Stimulated activated CD8-positive, alpha-beta memory T cell treated with anti-CD3 and anti-CD28 coated beads, Interleukin-15, amount 100 ng/mL, for 1 hour (primary cell): ENCODE measurements at places on chromosomes 3 and 15.

DNA sequence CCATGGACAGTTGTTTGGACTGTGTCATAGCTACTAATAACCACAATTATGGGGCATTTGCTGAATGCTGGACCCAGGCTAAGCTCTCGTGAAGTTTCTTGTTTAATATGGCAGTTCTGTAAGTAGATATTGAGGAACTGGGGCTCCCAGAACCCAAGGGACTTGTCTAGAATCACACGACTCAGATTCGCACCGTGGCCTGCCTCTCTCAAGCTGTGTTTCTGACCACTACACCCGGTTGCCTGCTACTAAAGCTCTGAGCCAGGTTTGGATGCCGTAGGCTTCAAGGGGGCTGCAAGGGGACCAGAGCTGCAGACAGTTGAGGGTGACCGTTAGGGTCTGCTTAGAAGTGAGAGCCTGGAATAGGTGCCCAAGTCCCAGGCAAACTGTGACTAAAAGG is 11.5 kb downstream of the TEX264 start:
- DNase-seq: no peak

DNA sequence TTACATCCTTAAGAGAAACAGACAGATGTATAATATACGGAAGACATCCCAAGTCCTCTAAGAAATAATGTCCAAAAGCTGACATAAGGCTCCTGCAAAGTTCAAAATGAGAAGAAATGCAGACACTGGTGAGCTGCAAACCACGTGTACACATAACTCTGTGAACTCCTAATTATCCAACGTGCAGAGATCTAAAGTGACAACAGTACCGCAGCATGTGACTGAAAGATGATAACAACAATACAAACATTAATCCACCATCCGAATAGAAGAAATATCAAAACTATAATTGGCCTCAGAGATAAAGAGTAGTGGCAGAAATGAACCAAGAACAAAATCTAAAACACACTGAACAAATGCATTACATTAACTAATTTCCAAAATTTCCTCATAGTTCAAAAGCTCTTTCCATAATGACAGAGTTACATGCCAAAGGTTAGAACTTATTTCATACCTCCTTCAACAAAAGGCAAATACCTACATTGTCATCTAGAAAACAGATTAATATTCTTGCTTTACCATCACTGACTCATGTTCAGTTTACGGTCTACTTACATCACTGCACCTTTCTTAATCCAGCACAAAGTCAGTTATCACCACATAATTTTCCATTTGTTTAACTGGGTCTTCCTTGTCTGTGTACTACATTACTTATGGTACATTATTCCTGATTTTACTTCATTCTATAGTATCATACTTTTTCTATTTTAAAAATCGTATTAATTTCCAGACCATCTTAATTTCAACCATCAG is 2.2 kb downstream of the PDCD10 start:
- no peak for DNase-seq

- DNase-seq: no peak
These were observed 138.5 kb downstream of the ZNF621 start for GRCh38 chr3:40663280-40663679.

GRCh38 chr3:48431224-48432029 is 1.5 kb upstream of the PLXNB1 start:
- DNase-seq: no peak

DNA sequence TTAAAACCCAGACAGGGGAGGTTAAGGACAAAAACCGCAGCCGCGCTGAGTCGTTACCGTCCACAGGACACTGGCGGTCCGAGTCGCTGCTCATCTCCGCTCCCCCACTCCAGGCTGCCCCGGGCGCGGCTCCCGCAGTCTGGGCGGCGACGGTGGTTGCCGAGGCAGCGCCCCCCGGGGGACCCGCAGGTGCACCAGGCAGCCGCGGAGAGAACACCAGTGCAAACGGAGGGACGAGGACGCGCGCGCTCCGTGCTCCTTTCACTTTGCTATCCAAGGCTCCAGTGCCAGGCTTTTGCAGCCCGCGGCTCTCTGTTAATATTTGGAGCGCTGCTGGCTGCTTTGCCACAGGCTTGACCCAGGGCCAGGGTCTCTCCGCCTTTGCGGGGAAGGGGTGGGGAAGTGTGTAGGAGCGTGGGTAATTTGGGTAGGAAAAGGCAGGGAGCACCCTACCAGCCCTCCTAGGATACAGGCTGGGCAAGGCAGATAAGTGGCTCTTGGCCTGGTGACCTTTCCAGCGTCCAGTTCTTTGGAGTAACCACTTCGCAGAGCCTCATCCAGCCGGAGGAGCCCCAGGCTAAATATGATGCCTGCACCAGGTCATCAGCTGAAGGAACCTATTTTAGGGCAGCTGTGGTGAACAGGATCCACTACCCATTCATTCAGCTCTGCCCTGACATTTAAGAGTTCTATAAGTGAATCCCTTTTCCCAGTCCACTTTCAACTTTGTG is at the start of gene GADL1:
TSS of gene GADL1 (minus strand) at position 141 of the 731 bp plus-strand sequence. CDS start at position 94, 47 bp downstream.
- no peak for DNase-seq

GRCh38 chr15:57440167-57440566 is 63.9 kb downstream of the CGNL1 start:
- DNase-seq: no peak

- no peak for DNase-seq
These were observed 219.7 kb upstream of the LINGO1 start for GRCh38 chr15:77852241-77853007.

DNA sequence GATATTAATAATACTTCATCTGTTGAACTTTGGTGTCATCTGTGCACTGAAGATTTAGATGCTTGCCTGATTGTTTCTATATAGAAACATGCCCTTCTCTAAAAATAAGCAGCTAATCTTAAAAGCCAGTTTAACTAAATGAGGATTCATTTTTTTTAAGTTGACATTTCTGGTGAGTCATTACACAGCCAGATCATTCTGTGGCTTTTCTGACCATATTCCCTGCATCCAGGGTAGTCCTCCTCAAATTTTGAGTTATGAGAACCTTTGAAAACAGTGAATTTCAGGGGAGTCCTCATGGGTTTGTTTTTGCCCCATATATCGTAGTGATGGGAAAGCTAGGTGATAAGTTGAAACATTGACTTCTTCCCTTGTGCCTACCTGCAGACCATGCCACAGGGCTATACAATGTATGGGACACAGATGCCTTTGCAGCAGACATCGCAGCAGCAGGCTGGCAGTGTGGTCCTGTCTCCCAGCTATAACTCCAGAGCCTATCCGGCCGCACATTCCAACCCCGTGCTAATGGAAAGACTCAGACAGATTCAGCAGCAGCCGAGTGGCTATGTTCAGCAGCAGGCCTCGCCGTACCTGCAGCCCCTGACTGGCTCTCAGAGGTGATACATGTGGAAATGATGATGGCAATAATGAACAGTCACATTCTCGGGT is 26.5 kb upstream of the P2RY12 start:
- DNase-seq: no peak

GRCh38 chr15:38149315-38149714 is 103.3 kb upstream of the SPRED1 start:
- no peak for DNase-seq

GRCh38 chr3:151794080-151794479 is 19.8 kb upstream of the AADAC start:
- DNase-seq: no peak

GRCh38 chr3:20066850-20067617 is 26.8 kb downstream of the KAT2B start:
- no peak for DNase-seq

GRCh38 chr3:177196456-177197040 is 734 bp downstream of the TBL1XR1 start:
- DNase-seq: no peak

DNA sequence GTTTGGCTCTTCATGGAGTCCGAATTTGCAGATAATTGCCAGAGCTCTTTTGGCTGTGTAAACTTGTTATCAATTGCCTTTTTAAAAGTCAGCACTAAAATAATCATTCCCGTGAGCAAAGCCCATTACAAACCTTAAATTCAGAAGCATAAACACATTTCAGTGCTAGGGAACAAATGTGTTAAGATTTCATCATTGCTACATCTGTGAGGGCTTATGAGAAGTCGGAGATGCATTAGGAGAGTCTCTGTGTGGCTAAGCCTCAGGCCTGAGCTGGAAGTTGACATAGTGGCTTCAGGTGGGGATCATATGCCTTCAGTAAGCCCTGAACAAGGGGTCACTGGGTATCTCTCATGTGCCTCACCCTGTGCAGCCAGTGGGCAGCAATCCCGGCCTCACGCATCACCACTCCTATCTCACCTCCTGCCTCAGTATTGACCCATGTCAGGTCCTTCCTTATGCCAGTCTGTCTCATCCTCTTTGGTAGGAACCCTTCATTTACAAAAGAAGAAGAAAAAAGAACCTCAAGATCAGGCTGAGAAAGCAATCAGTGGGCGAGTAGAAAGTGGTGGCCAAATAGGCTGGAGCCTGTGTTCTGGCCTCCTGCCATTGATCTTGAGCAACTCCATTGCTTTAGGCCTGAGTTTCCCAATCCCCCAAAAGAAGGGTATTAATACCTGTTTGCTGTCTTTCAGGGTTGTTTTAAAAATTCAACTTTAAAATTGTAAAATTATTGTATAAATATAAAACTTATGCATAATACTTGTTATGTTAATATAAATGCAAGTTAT is 233.5 kb downstream of the IL20RB start:
- DNase-seq: no peak

GRCh38 chr3:177887475-177887874 is 648.8 kb upstream of the KCNMB2 start:
- DNase-seq: no peak

GRCh38 chr3:30616347-30617027 is 10.1 kb downstream of the TGFBR2 start:
- DNase-seq: no peak

DNA sequence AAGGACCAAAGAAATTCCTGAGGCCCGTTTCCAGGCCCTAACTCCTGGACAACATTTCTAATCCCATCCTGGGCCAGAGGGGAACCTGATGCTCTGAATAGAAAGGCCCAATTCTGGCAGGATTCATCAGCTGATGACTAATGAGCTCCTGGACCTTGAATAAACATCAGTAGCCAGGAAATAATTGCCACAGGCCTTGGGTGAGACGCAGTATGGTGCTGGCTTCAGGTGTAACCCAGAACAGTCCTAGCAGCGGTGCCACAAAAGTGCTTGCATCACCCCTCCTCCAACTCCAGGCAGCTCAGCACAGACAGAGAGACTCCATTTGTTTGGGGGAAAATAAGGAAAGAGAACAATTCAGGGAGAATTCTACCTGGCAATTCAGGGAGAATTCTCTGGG is 184.7 kb upstream of the POU1F1 start:
- DNase-seq: no peak
